Suprapubic skin (tissue), 4 donors: ENCODE measurements at places on chromosomes 7 and 10.

GRCh38 chr10:132534391-132535064 lies 3.1 kb upstream of the INPP5A start:
- DNase-seq, result peak; percentile 27

- no peak for DNase-seq
These were observed 111.8 kb downstream of the HPSE2 start for GRCh38 chr10:99123851-99124250.

DNA sequence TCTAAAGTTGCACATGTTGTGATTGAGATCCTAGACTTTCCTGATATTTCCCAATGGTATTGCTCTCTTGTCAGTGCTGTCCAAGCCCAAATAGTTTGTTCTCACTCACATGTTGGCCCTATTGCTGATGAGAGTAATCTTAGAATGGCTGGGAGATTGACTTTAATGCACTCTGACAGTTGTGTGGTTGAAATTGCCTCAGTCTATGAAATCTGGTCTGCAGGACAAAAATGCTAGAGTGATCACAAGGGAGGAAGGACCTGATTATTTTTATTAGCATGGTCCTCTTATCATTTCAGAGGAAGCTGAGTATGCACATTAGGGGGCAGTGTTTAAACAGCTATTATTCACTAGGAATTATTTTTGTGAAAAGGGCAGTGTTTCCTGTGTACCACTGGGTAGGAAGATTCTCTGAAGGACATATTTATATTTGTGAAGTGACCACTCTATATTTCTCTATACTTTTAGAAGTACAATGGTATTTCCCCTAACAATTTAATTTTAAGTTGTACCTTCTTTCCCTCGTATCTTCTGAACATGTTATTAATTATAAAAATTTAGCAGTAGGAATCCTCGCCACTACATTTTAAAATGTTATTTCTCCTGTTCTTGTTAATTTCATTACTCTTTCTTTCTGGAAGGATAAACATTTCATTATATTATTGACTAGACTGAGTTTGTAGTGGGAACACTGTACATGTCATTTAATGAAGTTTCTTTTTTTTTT lies 64.4 kb downstream of the SUGCT start:
- DNase-seq, result no peak

- no peak for DNase-seq
These were observed 51.4 kb upstream of the SLC35B4 start for GRCh38 chr7:134367956-134368749.

DNA sequence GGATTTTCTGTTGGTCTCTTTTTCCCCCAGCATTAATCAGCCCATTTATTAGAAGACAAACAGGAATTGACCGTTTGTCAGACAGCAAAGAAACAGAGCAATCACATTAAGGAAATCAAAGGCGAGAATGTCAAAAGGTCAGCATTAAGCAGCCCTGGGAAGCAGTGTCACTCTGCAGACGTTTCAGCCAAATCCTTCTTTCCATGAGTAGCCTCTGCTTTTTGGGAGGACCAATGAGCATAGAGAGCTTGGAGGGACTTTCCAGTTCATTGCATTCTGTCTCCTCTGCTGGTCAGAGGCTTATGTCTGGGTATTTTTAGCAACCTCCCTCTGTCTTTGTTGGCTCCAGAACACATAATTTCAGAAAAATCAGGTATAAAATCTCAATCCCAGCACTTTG lies 481.4 kb downstream of the GALNT17 start:
- DNase-seq, result no peak

- no peak for DNase-seq
These were observed 6.7 kb downstream of the RASSF4 start for GRCh38 chr10:44966129-44966815.
